NCI-H2029 treated with DMSO at 0.1 percent for 48 hours (cell line): ENCODE measurements at places on chromosomes 1 and 21.

DNA sequence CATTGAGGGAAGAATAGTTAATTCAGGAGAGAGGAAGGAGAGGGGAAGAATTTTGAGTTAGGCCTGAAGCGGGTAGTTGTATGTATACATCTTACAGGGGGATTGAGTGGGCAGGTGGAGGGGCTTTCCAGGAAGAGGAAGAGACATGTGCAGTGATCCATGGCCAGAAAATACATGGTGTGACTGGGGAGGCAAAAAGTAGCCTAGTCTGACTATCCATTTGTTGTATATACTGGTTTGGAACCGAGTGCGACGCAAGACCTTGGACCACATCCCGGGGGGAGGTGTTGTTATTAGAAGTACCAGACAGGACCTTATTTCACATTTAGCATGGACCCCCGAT is 158.3 kb downstream of the SDCCAG8 start:
- DNase-seq, result no peak

DNA sequence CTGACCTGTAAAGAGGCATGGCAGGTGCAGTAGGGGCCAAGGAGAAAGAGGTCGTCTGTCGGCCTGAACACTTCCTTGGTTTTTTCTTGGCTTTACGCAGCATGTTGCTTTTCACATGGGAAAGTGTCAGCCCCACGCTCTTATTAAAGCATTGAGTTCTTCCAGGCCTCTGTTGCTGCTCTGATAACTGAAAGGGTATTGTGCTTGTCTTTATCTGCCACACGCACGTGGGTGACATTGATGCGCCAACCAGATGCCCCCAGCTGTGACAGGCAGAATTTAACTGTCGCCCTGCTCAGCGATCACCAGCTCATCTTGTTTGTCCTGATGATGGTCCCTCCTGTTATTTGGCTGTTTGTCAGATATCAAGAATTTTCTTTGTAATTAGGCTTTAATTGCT is 76.5 kb downstream of the GALNT2 start:
- no peak for DNase-seq

GRCh38 chr1:85109475-85109874 is 61.2 kb upstream of the MCOLN3 start:
- DNase-seq, result peak; percentile 52

GRCh38 chr1:181676269-181676668 is 193.0 kb downstream of the CACNA1E start:
- no peak for DNase-seq

DNA sequence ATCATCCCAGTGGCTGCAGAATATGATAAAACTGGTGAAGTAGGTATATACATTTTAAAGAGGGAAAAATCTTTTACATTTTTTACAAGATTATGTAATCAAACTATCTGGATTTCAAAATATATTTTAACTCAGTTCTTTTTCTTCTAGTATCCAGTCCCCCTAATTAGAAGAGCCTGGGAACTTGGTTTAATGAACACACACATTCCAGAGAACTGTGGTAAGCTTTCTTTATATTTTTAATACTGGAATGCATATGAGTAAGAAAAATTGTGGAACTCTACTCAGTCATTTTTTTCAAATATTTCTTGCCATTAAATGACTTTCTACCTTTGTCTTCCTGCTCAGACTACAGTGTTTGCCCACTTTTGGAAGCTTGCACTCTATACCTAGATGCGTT is 8.2 kb downstream of the ACADM start:
- no peak for DNase-seq

DNA sequence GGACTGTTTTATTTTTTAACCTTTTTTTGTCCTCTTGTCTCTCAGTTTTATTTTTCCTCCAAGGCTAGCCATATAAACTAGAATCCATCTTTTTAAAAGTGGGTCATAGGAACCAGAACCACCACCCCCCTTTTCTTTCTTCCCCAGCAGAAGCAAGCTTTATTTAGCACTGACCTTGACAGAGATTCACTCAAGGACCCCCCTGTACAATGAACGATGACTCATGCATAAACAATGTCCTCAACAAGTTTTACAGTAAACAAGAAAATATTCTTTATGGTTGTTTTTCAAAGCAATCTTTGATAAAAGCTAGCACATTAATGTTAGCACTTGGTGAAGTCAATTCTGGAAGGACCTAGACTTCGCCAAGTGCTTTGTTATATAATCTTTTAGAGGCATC is 14.1 kb downstream of the PKN2 start:
- no peak for DNase-seq

- DNase-seq, result no peak
These were observed 48.1 kb downstream of the ELAPOR1 start for GRCh38 chr1:109161858-109162606.

DNA sequence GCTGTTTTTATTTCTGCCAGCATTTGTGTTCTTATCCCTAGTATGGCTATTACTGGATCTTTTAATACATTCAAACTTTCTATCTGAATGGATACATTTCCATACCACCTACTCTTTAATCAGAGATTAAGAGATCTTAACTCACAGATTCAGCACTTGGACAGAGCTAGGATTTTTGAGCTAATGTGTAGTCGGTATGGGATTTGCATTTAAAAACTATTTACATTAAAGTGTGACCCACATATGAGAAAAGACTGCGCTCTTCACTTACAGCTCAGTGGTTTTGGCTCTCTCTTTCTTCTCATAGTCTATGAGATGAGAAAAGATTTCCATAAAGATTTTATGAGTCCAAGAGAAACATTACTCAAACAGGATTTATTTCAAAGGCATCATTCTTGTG is 16.4 kb downstream of the HMGB4 start:
- DNase-seq, result no peak
